ENCODE measurements at places on chromosomes 3 and 15. TPM values are rescaled to one million over a fixed set of nuclear protein-coding genes. Genes with fewer than 3 reads are reported as not detected.

DNA sequence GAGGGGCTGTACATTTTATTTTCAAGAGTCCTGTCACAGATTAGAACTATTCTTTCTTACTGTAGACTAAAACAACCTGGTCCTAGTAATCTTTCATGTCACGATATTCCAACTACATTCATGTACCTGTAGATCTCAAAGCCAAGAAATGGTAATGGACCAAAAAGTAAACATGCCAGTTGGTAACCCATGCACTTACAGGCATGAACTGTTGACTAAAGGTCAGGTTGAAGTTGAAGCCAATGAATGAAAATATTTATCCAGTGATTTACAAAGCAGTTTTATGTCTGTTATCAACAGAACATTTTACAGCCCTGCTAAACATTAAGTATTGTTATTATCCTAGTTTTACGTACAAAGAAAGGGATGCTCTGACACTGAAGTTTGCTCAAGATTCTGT, 25.3 kb downstream of the LRRC57 start:
- H3K27ac ChIP-seq = no peak overlapping the region
- no peak overlapping the region for H3K4me3 ChIP-seq
- no peaks in the 10 kb centered on the region for H3K27me3 ChIP-seq
- no peak for DNase-seq
- H3K4me1 ChIP-seq = no peaks in the 10 kb centered on the region

- no peak for DNase-seq
- no peak overlapping the region for H3K27ac ChIP-seq
- no peaks in the 10 kb centered on the region for H3K36me3 ChIP-seq
- no peak overlapping the region for H3K4me3 ChIP-seq
These were observed 89.5 kb downstream of the GADL1 start for GRCh38 chr3:30804984-30805383.

- H3K4me3 ChIP-seq = peak overlapping the region; percentile 95
- peaks cover 33% of the 10 kb centered on the region for H3K4me1 ChIP-seq
- peak overlapping the region; percentile 99 for H3K27ac ChIP-seq
- no peak for DNase-seq
These were observed 1.1 kb downstream of the CNBP start for GRCh38 chr3:129182390-129183185.

DNA sequence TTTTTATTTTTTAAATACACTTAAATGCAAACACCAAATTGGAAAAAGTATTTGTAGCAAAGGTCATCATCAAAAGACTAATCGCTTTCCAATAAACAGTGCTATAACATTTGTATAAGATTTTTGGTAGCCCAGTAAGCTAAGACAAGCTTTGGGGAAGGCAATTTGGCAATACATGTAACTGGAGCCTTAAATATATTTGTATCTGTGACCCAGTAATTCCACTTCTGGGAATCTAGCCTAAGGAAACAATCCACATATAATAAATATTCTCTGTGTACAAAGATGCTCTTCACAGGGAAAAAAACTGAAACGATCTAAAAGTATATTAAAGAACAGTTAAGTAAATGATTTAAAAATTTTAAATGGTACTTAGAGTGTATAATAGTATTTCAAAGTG, 65.5 kb upstream of the TJP1 start:
- peaks cover 3% of the 10 kb centered on the region for H3K4me1 ChIP-seq
- no peaks in the 10 kb centered on the region for H3K36me3 ChIP-seq
- no peaks in the 10 kb centered on the region for H3K27me3 ChIP-seq
- DNase-seq = no peak

GRCh38 chr3:196740481-196741248, 1.0 kb downstream of the PAK2 start:
- DNase-seq = peak; percentile 45
- H3K4me3 ChIP-seq = peak overlapping the region; percentile 76
- peak overlapping the region; percentile 99 for H3K27ac ChIP-seq

DNA sequence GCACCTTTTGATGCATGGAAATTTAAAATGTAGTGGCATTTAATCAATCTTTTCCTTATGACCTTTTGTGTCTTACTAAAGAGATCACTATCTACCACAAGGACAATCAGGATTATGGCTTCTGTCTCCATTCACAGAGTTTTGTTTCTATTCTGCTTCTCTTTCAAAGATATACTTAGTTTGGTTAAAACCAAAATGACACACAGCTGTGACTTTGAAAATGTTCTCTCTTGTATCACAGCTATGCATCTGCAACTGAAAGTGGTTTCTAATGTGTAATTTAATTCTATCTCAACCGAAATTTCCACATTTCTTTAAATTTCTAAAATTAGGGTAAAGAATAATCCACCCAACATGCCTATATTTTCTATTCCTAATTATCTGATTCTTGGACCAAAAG, 27.7 kb downstream of the HLTF start:
- no peak for DNase-seq
- no peak overlapping the region for H3K4me3 ChIP-seq
- H3K4me1 ChIP-seq = no peaks in the 10 kb centered on the region
- H3K36me3 ChIP-seq = no peaks in the 10 kb centered on the region
- no peaks in the 10 kb centered on the region for H3K27me3 ChIP-seq

DNA sequence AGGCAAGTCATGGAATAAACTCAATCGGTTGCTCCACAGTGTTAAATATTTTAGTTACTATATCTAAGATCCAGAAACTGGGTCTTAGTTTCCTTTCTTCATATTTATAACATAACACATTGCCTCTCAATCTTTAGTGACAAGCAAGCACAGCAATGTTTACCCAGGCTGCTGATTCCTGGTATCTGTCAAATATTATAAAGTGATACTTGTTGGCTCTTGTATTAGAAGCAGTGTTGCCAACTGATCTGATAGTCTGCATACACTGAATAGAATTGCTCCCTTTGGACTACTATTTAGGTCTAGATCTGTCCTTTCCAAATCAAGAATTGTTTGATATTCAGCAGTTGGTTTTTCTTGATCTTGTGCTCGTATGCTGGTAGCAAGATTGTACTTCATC, 7.2 kb upstream of the HHLA2 start:
- no peak overlapping the region for H3K4me3 ChIP-seq
- no peaks in the 10 kb centered on the region for H3K4me1 ChIP-seq
- no peak for DNase-seq
- H3K36me3 ChIP-seq = no peaks in the 10 kb centered on the region
- no peaks in the 10 kb centered on the region for H3K27me3 ChIP-seq

GRCh38 chr3:120742198-120742848, at the start of the genes GTF2E1 and RABL3:
Gene GTF2E1 (plus strand): TSS chr3:120742744. CDS start chr3:120750553, 7,809 bp downstream.
Gene RABL3 (minus strand): TSS chr3:120742516. CDS start chr3:120742507, 9 bp downstream.
- no peaks in the 10 kb centered on the region for H3K36me3 ChIP-seq
- H3K4me1 ChIP-seq = peaks cover 8% of the 10 kb centered on the region
- no peaks in the 10 kb centered on the region for H3K27me3 ChIP-seq
- peak within 1 kb of the TSS; percentile 97 for H3K27ac ChIP-seq
- peak within 1 kb of the TSS; percentile 53 for H3K4me3 ChIP-seq

- no peaks in the 10 kb centered on the region for H3K27me3 ChIP-seq
- no peak for DNase-seq
These were observed 1.2 kb downstream of the ACP3 start for GRCh38 chr3:132318451-132318850.

DNA sequence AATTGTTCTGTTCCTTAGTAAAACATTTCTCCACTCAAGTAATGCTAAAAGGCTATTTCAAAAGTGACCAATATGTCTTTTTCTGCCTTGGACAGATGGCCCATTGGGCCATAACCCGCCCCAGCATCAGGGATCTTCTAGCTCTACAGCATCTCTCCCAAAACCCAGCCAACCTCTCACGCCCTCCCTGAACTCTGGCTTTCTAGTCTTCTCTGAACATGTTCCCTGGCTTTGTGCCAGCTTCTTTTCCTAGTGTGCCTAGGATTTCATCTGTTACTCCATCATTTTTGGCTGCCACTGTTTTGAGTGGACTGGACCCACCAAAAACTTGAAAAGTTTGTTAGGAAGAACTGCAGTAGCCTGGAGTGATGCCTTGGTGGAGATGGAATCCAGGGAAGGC, 30.7 kb downstream of the TRPM1 start:
- no peak overlapping the region for H3K27ac ChIP-seq
- no peaks in the 10 kb centered on the region for H3K36me3 ChIP-seq
- H3K4me3 ChIP-seq = no peak overlapping the region
- peaks cover 5% of the 10 kb centered on the region for H3K4me1 ChIP-seq

DNA sequence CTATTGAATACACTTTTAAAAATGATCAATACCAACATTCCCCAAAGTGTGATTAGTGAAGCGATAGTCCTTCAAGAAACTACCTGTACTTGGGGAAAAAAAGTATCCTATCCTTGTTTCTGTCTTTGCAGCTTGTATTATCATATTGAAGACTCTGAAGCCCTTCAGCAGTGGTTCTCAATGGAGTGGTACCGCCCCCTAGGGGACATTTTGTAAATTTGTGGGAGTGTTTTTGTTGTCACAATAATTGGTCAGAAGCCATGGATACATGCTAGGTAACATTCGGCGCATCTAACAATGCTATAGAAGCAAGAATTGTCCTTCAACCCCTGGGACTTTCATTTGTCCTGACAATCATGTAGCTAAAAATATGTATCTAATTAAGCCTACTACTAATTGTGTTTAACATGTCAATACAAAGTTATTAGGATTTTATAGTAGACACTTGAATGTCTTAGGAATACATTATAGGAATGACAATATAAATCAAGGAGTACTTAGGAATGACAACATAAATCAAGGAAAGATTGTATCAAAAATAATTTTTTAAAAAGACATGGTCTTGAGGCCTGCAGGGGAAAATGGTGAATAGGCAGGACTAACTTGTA, 53.7 kb downstream of the NMD3 start:
- H3K36me3 ChIP-seq = no peaks in the 10 kb centered on the region
- no peaks in the 10 kb centered on the region for H3K27me3 ChIP-seq
- DNase-seq = peak; percentile 20
- no peak overlapping the region for H3K4me3 ChIP-seq
- H3K27ac ChIP-seq = no peak overlapping the region

FRMD5 gene
- total RNA-seq = 3.8 TPM

MAN2A2 gene
- total RNA-seq = 8.3 TPM

INAFM2 gene
- total RNA-seq = 13.7 TPM

EID1 gene
- 218 TPM for total RNA-seq

COL6A5 gene
- total RNA-seq = 0.08 TPM

OCA2 gene
- total RNA-seq = 22.6 TPM

SLC38A3 gene
- total RNA-seq = 22.6 TPM

ZBED2 gene
- total RNA-seq = 0.50 TPM

ZNF385D gene
- 2.9 TPM for total RNA-seq

RTP3 gene
- total RNA-seq = 0.64 TPM

CPA3 gene
- 0.08 TPM for total RNA-seq
